ENCODE measurements at places on chromosomes 1 and 21.

- no peak for DNase-seq
Observed at GRCh38 chr1:1132042-1132950, 16.4 kb upstream of the C1orf159 start.

DNA sequence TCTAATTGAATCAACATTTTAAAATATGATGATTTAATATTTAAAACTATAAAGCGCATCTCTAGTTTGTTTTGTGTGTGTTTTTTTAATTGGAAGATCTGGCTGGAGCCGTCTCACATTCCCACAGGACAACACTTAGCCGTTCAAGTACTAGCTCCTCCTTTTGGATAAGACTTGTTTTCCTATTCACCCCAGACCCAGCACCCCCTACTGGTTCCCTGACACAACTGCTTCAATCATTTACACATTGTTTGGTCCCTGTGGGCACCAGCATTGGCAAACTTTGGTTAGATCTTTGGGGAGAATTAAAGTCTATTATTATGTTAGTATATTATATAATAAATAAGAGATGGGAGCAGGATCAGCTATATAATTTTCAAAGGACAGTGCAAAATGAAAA lies 34.5 kb downstream of the TYW3 start:
- DNase-seq, result no peak

- peak; percentile 48 for DNase-seq
Observed at GRCh38 chr1:66282343-66282852, 251.6 kb upstream of the SGIP1 start.

- no peak for DNase-seq
Observed at GRCh38 chr1:243378669-243379068, 122.8 kb downstream of the SDCCAG8 start.

DNA sequence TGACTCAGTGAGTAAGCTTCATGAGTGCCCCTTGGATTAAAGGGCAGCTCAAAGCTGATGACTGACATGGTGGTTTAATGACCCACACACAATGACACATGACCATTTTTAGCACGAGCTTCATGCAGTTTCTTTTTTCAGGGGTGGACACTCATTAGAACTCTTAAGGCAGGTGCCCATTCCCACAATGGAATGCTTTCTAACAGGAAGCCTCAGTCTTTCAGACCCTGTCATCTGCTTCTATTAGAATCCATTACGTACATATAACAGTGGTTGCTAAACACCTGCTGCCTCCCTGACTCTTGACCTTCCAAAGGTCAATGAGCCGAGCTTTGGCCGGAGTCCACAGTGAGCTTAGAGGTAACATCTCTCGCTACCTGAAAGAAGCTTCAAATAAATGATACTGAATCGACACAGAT lies 27.4 kb downstream of the AKNAD1 start:
- DNase-seq, result no peak

DNA sequence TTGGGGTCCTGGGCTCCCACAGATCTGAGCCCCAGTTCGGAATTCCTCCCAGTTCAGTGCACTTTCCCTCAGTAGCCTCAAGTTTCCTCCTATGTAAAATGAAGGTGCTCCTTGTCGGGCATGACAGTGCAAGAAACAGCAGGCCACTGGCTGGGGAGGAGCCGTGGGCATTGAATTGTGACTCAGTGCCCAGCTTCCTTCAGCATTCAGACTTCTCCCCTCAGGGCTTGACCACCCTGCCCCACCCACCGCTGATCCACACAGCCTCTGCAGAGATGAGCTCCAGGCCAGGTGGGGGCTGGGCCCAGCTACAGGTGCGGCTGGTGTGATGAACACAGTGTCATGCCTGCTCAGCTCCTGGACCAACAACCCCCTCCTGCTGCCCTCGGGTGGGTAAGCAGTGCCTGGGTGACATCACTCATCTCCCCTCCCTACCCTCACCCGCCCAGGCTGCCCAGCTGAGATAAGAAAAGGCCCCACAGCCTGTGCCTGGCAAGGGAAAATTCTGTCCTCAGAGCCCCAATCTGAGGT lies 4.9 kb downstream of the MOB3C start:
- no peak for DNase-seq

DNA sequence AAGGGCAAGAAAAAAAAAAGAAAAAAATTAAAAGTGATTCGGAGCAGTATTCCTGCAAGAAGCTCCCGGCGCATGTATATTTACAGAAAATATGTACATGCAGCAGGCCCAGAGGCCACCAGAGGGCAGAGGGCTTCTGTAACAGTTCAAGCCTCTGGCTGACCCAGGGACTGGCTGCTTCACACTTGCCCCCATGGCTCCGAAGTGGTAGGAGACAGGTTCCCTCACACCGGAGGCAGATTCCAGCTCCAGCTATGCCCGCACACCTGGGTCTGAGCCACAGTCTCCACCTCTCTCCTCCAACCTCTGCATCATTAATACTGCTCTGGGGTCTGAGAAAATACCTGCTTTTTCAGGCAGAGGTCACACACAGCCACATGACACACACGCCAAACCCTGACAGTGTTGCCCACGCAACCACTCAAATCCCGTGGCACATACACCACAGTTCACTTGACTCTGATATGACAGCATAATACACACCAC lies 2.2 kb upstream of the ARHGAP30 start:
- peak; percentile 16 for DNase-seq

DNA sequence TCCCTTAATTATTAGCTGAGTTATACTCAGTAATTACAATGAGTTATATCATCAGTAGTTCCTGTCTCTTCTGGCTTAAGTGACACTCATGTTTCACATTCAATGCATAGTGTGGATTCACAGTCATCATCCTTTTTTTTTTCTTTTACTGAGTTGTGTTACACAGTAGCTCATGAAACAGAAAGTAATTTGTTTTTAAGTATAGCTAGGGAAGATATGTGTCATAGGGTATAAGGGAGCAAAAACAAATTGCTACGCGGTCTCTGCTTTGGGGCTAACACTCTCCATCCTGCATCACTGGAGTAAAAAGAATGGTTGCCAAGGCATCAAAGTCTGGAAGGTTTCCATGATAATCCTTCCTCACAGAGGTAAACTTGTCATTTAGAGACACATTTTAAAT lies 971.7 kb upstream of the NCAM2 start:
- DNase-seq, result no peak

GRCh38 chr1:16191916-16192546 lies 20.4 kb downstream of the ARHGEF19 start:
- no peak for DNase-seq

DNA sequence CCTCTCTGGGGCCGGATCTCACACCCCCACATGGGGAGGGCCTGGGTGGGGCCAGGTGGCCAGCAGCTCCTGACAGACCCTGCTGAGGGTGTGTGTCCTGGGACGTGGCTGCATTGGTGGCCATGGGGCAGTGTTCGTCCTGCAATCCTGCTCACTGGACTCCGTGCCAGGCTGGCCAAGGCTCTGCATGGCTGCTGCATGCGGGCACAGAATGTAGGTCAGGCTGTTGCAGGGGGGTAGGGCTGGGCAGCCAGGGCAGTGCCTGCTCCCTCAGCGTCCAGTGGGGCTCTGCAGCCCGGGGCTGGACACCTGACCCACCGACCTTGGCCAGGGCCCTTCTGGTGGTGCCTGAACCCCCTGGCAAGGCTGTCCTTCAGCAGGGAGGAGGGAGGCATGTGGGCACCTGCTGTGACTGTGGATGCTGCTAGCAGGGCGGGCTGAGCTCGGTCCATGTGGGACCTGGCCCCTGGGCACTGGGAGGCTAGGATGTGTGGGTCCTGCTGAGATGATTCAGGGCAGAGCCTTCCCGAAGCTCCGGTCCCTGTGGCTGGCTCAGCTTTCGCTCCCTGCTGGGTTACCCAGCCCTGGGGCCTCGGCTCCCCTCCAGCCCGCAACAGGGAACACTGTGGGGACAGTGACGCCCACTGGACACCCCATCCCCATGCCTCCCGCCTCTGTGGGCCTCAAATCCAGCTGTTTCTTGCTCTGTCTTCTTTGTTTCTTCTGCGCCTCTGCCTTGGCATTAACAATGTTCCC lies 14.9 kb upstream of the PLCH2 start:
- no peak for DNase-seq

DNA sequence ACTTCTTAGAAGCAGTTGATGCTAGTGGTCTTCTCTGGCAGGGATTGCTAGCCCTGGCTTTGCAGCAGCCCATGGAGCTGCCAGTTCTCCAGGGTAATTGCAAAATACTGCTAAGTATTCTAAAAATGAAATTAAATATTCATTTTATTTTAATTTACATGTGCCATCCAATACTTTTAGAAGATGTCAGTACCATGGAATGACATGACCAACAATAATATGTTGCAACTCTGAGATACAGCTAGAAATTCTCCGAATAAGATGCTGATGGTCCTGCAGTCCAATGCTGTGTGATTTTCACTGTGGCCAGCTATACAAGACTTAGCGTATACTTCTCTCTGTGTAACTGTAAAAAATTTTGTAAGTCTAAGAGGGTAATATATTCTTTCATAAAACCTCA lies 20.0 kb upstream of the WARS2 start:
- DNase-seq, result no peak

DNA sequence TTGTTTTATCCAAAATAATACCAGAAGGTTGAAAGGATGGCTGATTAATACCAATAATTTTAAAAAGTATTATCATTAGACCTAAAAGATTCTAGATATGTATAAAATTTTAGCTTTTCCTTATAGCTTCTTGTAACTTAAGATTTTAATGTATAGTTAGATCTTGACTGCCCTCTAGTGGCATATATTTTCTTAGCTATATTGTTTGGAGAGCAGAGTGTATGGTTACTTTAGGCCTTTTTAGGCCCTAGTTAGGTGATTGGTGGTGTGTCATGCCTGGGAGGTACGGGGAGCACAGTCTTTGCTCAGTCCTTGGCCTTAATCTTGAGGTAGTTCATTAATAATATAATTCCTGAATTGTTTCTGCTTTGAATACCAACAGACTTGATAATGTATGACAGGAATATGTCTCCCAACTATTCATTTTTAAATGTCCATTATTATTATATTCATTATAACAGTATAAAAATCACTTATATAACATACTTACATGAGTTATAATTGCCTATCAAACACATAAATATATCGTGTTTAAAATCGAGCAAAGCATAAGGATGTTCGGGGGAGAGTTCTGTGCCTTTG lies 328.4 kb downstream of the ZP4 start:
- DNase-seq, result no peak

- no peak for DNase-seq
Observed at GRCh38 chr1:217021956-217022355, 298.7 kb upstream of the ESRRG start.

DNA sequence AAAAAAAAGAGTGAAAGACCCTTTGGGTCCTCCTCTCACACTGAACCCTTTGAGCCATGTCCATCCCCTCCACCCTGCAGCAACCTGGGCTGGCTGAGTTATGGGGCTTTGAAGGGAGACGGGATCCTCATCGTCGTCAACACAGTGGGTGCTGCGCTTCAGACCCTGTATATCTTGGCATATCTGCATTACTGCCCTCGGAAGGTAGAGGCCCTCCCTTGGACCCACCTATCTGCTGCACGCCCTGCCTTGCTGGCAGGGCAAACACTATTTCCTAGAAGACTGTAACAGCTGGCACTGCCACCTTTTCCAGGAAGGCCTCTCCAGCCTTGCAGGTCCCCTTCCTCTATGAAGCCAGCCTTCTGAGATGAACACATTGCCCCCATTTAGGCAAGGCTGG lies 1.1 kb downstream of the SLC50A1 start:
- no peak for DNase-seq

DNA sequence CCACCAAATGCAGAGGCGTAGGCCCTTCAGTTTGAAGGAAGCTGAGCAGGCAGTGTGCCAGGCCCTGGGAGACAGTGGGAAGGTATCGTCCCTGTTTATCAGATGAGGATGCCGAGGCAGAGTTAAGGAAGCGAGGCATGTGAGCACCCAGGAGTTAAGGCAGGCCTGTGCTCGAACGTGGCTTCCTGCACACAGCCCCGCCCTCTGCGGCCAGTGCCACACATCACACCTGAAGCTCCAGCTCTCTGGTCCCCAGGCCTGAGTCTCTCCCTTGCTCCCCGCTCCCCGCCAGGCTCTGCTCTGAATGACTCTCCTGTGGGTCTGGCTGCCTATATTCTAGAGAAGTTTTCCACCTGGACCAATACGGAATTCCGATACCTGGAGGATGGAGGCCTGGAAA lies 32.1 kb downstream of the EPHX1 start:
- no peak for DNase-seq

DNA sequence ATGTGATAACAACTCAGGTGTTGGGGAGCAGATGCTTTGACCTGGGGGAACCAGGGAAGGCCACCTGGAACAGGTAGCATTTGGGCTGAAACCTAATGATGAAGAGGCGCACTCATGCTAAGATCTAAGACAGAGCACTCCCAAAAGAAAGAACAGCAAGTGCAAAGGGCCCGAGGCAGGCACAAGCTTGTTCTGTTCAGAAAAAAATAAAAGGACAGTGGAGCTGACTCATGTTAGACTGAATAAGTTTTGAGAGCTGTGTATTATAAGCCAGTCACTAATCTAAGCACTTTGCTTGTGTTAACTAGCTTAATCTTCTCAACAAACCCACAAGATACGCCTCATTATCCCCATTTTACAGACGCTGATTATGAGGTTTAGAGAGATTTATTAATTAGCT lies 90.1 kb downstream of the MATN1 start:
- no peak for DNase-seq

DNA sequence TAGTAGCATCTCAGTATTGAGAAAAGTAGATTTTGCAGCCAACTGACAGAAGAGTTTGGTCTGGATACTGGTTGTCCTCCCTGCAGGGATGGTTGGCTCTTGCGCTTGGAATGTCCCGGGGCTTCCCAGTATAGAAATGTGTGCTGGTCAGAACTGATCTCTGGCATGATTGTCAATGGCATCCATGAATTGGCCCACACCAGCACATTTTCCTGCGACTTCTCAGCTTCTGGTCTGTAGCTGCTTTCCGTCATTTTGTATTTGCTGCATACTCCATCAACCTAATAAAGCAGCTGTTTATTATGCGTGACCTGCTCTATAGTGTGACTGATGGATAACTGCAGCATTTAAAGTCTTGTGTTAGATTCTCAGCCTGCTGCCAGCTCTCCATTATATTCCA lies 203.7 kb downstream of the S1PR1 start:
- no peak for DNase-seq

DNA sequence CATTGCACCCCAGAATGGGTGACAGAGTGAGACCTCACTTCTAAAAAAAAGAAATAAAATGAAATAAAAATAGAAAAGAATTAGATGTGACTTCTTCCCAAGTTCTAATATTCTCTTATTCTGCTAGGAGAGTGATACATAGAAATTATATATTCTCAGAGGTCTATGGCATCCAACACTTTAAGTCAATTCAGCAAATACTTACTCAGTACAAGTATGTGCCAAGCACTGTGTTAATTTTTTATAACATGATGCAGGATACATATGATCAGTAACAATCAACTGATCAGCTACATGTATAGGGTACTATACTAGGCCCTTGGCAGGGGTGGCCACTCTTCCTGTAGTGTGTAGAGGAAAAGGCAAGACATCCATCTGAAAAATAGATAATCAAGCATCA lies 13.0 kb upstream of the JAK1 start:
- no peak for DNase-seq

All from T follicular helper cell (primary cell).